Right renal cortex interstitium (tissue), 3 donors: ENCODE measurements at places on chromosomes 5 and 9. TPM values are rescaled to one million over a fixed set of nuclear protein-coding genes. Genes with fewer than 3 reads are reported as not detected.

- DNase-seq, result no peak
These were observed 28.2 kb upstream of the SMAD5 start for GRCh38 chr5:136104306-136104965.

GRCh38 chr5:151214614-151215545 is 9.0 kb downstream of the CCDC69 start:
- no peak for DNase-seq

DNA sequence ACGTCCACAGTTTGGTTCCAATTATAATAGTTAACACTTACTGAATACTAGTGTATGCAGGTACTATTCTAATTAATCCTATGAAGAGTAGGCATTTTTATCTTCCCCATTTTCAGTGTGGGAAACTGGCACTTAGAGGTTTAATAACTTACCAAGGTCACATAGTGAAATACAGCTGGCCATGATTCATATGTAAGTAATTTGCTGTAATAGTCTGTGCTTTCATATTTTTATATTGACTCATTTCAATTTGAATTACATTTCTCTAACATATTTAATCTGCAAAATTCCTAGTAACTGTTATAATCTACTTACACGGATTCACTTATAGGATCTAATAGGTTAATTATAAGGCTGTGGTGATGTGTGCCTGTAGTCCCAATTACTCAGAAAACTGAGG is 19.4 kb downstream of the CCNH start:
- DNase-seq, result no peak

GRCh38 chr9:81417299-81417675 is 272.1 kb downstream of the TLE1 start:
- DNase-seq, result no peak

- DNase-seq, result no peak
These were observed 49.2 kb downstream of the ANXA1 start for GRCh38 chr9:73200694-73201452.

DNA sequence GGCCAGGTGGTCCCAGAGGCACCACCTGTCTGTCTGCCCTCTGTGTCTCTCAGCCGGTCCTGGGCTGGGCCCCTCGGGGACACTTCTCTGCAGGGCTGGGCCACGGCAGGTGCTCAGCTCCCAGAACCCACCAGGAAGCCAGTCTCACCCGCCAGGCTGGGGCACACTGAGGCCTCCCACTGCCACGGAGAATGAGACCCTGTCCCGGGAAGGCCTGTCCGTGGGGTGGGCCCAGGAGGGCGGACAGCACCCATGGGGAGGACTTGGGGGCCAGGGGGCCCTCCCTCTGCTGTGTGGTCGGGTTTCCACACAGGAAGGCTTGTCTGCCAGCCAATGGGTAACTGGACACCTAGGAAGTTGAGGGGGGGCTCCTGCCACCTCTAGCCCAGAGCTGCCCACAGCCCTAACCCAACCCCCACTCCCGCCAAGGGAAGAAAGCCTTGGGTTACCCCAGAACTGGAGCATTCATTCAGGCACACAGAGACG is 4.1 kb upstream of the TUBB4B start:
- DNase-seq, result no peak

GRCh38 chr5:756171-756570 is 28.4 kb downstream of the ZDHHC11B start:
- no peak for DNase-seq

GRCh38 chr9:135716045-135716444 is 14.1 kb downstream of the KCNT1 start:
- DNase-seq, result no peak

CMBL gene
- 51.0 TPM for polyA plus RNA-seq

IFNB1 gene
- polyA plus RNA-seq, result not detected

- DNase-seq, result no peak
These were observed 48.2 kb upstream of the ZNF169 start for GRCh38 chr9:94210616-94211603.

DNA sequence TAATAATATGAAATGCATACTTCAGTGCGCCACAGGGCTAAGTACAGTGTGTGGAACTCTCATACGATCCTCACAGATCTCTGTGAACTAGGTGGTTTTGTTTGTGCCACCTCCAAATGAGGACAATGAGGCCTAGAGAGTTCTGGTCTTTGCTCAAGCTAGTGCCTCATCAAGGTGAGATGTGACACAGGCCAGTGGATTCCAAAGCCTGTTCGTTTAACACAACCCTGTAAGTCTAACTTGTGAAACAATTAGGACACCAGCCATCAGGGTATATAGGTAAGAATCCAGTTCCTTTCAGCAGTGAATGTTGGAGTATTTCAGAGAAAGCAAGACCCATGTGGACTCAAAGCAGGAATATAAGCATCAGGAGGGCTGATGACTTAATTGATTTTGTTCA is 130.7 kb upstream of the GAS1 start:
- no peak for DNase-seq

DNA sequence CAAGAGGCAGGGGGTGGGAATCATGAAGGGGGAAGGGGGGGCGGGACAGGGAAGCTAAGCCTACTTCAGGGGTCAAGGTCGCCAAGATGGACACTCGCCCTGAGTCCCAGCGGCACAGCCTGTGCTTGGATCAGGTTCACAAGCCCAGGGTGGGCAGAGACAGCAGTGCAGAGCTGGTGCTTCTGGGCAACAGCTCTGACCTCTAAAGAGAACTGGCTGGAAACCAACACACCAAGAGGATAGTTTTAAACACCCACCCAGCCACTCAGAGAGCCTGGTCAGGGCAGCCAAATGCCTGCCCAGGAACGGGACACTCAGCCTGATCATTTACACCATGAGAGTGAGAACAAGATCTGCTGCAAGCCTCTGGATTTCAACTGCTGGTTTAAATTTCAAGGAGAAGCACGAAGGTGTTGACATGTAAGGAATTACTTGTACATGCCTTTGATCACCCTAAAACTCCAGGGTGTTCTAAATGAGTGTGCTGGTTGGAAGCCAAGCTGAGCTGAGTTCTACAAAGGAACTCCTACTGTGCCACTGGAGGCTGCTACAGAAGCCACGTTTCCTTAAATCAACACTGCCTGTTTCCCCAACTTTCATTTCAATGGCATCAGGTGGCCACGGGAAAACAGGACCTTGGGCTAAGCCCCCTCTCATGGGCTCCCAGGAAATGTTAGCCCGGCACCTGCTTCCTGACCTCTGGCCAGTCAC is 91.5 kb downstream of the TTLL11 start:
- DNase-seq, result no peak

GLRA1 gene
- polyA plus RNA-seq, result not detected

- DNase-seq, result no peak
These were observed 113.4 kb downstream of the KCTD16 start for GRCh38 chr5:144284036-144284435.

ZFP37 gene
- 13.8 TPM for polyA plus RNA-seq

DNA sequence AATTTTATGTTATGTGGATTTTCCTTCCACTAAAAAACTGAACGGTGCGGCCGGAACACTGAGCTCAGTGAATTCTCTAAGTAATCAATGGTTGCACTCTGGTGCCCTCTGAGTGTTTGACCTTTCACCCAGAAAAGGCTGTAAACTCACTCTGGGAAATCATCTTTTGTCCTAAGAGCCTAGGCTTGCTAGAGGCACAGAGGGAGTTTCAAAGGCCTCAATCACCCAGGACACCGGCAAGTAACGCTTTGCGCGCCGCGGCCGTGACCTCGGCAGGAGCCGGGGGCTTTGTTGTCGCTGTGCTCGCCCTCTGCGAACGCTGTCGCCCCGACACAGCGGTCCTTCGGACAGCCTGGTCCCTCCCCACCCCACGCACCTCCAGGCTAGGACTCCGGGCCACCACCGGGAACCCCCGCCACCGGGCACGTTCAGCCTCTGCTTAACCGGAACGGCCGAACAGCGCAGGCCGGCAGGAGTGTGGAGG is 703 bp downstream of the ISCA1 start:
- no peak for DNase-seq

GRCh38 chr5:14299666-14300065 is 156.5 kb downstream of the TRIO start:
- DNase-seq, result no peak

ARID3C gene
- polyA plus RNA-seq, result not detected

- DNase-seq, result no peak
These were observed 85.4 kb upstream of the CEP78 start for GRCh38 chr9:78150312-78150982.
